ENCODE measurements at places on chromosomes 1 and 21.

GRCh38 chr1:199657449-199657848 is 370.1 kb upstream of the NR5A2 start:
- DNase-seq: no peak

- no peak for DNase-seq
These were observed 876.1 kb upstream of the B3GALT2 start for GRCh38 chr1:194062526-194062925.

DNA sequence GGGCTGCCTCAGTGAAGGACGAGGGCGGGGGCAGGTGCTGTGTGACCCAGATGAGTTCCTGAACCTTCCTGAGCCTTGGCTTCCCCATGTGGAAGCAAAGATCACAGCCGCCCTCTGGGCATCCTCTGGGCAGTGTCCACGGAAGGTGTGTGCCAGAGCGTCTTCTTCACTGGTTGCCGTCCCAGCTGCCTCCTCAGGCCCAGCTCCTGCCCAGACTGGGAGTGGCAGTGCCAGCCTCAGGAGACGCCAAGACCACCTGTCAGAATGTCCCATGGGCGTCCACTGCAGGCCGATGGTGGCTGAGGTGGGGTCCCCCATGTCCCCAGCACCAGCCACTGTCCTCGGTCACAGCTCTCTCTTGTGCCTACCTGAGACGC is 10.2 kb downstream of the ARHGEF16 start:
- no peak for DNase-seq

GRCh38 chr21:42769820-42770716 is 109.3 kb downstream of the WDR4 start:
- DNase-seq: no peak

DNA sequence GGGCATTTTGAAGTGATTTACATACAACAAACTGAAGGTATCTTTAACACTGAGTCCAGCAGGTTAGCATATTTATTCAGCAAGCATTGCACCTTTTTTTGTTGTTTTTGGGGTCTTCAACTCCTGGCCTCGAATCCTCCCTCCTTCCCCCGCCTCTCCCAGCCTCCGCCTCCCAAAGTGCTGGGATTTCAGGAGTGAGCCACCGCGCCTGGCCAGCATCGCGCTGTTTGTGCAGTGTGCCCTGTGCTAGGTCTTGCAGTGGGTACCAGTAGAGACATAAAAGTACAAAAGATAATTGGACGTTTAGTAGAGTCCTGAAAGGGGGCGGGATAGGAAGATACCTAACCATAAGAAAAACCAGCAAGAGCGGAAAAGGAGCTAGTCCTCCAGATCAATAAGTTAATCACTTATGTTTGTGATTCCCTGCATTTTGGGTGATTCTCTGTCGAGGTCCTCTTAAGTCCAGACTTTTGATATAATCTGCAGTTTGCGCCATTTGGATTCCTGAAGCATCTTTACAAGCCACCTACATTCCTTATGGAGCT is 111.8 kb downstream of the OSBPL9 start:
- no peak for DNase-seq

DNA sequence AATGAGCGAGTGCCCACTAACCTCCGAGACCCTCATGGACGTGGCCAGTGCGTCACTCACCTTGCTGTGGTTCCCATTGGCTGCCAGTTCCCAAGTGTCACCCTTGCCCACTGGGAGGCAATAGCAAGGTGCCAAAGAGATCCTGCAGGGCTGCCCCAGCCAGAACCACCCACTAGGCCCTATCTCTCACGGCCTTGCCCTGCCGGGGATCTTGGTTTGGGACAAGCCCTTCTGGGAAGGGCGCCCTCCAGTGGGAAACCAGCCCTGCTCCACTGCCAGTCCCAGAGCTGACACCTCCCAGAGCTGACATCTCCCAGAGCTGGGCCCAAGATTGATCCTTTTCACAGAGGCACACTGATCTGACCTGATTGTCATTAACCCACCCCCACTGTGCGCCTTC is 2.1 kb upstream of the SELENON start:
- no peak for DNase-seq

DNA sequence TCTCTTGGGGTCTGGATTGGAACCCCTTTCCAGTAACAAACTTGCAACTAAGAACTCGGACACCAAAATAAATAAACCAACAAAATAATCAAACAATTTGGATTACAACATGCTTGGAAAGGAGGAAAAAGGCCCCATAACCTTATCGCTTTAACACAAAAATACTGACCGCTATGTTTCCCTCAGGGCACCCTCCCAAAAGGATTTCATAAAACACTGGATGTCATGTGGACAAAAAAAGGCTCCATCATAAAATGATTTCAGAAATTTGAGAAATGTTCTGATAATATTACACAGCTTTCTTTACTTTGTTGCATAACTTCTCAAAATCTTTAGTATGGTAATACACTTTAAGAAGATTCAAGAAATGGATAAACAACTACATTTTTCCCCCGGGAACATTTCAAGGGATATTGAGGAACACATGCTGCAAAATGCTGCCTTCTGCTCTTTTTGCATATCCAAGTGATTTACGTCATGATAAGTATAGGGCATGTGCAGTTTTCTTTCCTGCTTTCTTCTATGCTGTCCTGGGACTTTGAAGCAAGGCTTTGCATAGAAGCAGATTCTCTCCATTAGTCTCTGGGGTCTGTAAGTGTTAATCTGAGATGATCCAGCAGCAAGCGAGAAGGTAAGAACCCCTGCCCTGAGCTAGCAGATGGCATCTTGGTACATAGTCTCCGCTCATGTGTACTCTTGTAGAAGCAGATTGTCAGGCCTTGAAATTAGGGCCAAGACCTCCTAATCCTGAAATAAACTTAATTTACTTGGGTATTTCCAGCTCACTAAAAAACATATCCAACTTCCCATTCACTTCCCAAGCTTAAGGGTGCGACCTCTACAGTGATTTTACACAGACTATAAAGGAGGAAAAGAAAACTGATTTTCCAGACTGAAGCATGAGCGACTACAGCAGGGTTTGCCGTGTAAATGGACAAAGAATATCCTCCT is 85.5 kb upstream of the KIAA0040 start:
- DNase-seq: no peak

DNA sequence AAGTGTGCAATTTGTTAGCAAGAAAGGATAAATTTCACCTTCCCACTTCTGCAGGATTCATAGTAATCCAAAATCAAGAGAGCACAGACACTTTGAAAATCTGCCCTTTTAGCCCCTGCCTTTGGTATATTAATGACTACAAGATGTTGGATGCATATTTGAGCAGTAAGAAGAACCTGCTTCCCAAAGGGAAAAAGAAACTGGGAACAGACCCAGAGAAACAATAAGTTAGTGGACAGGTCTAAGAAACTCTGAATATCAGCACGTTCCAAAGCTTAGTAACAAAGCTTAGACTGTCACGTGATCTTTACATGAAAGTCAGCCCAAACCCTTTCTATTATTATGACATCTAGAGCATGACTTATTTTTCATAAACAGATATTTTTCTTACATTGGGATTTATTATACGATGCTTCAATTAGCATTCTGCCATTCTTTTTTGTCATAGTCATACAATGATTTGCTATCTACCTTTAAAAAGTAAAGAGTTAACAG is 390.9 kb upstream of the ADGRL2 start:
- DNase-seq: no peak

DNA sequence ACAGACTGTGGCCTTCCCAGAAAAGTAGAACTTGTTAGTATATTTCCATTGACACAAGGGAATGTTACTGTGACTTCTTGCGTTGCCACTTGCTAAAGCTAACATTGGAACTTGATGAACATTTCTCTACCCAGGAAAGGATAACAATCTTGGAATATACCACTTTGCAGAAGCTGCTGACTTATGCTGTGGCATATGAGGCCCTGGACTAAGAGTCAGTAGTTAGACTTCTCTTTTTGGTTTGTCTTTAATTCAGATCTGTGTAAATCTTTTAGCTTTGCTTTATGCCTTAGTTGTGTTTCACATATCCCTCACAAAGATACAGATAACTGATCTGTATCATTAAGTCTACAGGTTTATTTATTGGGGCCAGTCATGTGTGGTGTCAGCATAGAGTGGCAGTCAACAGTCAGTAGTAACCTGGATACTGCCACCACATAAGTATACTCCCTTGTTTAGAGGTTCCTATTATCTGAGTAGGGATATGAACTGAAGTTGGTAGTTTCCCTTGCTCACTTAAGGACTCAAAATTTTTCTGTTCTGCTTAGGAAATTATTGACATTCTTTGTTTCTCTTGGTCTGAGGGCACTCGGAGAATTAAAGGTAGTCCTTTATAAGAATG is 14.7 kb downstream of the RNF2 start:
- no peak for DNase-seq

DNA sequence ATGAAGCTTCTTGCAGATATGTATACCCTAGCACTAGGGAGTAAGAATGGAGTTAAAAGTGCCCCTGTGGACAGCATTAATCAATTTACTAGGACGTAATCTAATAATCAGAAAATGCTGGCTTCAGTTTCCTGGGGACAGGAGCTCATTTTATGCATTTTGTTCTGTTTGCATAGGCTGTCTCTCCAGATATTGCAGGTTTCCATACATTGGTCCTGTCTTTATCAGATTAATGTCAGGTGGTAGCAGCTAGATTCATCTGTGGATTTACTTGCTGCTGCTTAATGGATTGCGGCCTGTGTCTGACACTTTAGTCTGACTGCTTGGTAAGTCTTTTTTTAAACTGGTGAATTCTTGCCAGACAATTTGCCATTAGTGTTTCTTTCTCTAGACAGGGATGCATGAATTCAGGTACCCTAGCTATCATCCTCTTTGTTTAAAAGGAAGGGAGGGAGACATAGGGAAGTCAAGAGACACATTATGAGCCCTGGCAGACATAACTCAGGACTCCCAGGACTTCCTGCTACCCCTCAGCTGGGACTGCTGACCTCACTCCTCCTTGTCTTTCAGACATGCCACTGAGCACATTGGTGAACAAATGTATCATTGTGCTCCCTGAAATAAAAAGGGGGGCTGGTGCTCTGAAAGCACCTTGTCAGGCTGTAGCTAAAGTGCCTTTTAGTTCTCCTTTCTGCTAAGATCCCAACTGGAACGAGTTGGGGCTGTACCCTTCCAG is 47.7 kb downstream of the NOS1AP start:
- no peak for DNase-seq

DNA sequence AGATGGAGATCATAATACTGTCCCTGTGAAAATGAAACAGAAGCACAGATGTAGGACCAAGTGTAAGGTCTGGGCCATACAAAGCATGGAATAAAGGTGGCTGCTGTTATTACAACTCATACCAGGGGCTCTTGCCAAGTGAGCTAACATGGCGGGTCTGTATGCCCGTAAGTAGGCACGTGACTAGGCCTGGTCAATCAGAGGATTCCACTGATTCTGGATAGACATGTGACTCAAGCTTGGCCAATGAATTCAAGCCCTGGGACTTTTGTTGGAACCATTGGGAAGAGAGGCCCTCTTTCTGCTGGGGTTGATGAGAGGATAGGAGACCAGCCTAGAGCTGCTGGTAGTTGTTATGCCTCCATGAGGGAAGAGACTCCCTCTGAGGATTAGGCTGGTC is 47.8 kb upstream of the WNT4 start:
- DNase-seq: no peak

DNA sequence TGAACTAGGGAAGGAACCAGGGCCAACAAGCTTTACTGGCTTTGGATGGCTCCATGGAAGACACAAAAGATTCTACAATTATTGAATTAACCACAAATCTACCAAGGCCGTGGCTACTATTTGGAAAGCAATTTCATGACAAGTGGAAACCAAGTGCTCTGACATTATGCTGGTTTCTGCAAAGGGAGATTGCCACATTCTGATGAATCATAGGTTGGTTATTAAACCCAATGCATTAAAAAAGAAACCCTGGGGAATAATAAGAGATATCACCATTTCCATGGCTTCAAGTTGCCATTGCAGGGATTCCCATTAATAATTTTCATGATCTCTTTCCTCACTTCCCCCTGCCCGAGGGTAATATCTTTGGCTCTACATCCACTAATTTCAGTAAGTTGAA is 359.2 kb upstream of the NCAM2 start:
- DNase-seq: no peak

DNA sequence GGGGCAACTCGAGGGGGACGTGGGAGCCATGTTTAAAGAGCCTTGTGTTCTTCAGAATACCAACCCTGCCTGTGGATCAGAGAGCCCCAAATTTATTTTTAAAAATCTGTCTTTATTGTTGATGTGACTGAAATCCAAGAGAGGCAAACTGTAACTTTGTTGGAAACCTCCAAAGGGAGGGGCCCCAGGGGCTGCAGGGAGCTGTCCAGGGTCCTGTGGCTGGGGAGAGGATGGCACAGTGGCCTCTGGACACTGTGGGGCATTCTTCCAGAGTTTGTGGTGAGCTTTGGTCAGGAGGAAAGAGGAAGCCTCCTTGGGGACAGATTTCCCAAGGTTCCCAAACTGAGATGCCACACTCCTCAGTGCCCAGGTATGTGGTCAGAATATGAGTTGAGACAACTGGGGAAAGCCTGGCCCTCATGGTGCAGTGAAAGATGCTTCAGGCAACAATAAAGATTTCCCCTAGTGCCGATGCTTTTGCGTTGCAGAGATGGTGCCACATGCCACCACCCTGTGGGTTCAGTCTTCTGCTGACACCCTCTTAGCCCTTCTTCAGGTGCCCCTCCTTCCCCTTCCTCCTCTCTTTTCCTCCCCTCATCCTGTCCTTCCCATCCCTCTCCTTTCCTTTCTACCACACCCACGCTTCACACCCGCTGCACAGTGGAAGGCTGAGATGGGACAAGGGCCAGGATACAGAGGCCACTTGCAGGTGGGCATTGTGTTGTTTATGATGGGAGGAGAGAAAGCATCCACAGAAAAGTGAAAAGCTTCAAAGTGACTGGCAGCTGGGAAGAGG is 122.1 kb downstream of the UCK2 start:
- DNase-seq: no peak

DNA sequence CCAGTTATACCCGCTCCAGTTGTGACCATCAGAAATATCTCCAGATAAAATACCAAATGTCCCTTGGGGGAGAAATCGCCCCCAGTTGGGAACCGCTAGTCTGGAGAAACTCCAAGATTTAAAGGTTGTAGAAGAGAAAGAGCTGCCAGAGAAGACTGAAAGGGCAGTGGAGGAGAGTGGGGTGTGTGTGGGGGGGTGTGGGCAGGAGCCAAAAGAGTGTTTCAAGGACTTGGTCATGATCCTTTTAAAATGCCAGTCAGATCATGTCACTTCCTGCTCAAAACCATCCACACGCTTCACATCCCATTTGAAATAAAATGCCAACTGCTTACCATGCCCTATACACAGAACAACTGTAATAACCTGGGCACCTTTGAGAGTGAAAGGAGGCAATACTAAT is 3.4 kb upstream of the HEYL start:
- no peak for DNase-seq

GRCh38 chr1:111467865-111468716 is 5.7 kb upstream of the C1orf162 start:
- no peak for DNase-seq

- no peak for DNase-seq
These were observed 1.5 kb downstream of the HCN3 start for GRCh38 chr1:155278689-155279160.

All from AG09309 (cell line).